ENCODE measurements at places on chromosomes 13 and 19.

DNA sequence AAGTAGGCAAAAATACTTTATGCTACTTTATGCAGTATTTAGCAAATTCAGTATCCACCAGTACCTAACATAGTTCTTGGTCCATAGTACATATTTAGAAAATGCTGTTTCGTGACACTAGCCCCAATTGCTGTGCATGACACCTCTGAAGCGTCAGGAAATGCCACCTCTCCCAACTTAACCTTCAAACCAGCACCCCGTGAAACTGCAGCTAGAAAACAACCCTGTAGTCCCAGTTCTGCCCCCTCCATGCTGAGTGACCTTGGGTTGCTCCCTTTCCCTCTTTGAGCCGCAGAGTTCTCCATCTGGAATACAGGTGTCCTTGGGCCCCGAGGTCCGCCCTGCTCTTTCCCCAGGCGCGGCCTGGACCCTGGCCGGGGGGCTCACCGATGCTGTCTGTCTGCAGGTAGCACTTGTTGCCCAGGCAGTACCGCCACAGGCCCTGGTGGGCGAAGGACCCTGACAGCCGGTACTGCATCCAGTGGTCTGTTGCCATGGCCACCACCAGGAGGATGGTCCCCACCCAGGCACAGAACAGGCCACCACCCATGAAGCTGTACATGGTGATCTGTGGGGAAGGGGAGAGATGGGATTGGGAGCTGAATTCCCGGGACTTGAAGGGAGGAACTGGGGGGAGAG, 773 bp downstream of the LIM2 start:
- DNase-seq: no peak

DNA sequence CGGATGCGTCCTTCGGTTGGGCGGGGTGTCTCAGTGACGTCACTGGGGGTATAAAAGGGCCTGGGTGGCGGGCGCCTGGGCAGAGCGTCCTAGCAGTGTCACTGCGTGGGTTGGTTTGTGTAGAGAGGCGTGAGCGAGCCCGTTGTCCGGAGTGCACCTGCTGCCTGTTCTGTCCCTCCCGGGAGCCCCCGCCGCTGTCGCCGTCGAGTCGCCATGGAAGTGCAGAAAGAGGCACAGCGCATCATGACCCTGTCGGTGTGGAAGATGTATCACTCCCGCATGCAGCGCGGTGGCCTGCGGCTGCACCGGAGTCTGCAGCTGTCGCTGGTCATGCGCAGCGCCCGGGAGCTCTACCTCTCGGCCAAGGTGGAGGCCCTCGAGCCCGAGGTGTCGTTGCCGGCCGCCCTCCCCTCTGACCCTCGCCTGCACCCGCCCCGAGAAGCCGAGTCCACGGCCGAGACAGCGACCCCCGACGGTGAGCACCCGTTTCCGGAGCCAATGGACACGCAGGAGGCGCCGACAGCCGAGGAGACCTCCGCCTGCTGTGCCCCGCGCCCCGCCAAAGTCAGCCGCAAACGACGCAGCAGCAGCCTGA, 2.9 kb downstream of the IER2 start:
- peak; percentile 99 for DNase-seq

DNA sequence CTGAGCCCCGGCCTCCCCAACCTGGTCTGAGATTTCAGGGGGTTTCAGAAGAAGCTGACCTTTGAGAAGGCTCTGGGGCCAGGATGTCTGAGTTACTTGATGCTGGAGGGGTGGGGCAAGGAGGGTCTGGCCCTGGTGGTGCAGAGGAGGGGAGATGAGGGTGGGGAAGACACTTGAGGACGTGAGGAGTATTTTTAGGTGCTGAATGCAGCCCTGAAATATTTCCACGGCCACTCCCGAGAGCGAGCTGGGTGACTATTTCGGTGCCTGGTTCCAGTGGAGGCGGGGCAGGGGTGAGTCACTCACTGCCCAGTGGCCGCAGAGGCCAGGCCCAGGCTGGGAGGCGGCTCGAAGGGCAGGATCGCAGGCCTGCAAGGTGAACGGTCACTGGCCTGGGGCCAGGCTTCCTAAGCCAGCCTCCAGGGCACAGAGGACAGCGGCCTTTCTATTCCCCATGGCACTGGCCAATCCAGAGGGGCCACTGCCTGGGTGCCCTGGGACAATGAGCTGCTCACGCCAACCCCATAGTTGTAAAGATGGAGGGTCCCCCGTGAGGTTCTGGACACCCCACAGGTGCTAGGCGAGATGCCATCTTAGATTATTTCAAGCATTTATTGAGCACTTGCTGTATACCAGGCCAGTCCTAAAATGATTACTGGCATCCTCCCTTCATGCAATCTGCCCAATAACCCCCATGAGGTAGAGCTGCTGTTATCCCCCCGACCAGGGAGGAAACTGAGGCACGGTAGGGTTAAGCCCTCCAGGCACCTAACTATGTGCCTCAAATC, 19.7 kb upstream of the JUND start:
- DNase-seq: no peak

- DNase-seq: no peak
Measured at GRCh38 chr19:19537075-19538048, 703 bp upstream of the CILP2 start.

DNA sequence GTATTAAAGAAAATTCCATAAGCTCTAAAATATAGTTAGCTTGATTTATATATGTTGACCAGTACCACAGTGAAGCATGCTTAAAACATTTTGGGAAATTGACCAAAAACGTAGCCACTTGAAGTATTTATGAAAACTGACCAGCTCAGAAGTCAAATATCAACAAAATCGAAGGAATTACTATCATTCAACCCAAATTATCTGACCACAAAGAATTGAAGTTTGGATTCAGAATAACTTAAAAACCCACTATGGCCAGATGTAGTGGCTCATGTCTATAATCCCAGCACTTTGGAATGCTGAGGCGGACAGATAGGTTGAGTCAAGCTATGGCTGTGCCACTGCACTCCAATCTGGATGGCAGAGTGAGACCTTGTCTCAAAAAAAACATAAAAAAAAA, 31.9 kb downstream of the GPALPP1 start:
- DNase-seq: no peak

- DNase-seq: no peak
Measured at GRCh38 chr13:103097366-103097928, 31.2 kb upstream of the SLC10A2 start.

GRCh38 chr13:32107474-32107873, 75.9 kb downstream of the FRY start:
- no peak for DNase-seq

DNA sequence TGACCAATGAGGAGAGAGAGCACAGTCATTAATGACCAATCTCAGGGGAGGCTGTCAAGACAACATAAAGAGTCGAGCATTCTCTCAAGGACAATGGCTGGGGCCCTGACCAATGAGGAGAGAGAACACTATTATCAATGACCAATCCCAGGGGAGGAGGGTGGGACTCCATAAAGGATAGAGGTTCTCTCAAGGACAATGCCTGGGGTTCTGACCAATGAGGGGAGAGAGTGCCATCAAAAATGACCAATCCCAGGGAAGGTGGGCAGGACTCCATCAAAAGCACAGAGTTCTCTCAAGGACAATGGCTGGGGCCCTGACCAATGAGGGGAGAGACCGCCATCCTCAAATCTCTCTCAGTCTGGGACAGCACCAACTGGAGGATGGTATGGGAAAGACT, 3.3 kb upstream of the KLK11 start:
- DNase-seq: no peak

All from right lung (tissue), 10 donors.